ENCODE measurements at places on chromosomes 4 and X. TPM values are rescaled to one million over a fixed set of nuclear protein-coding genes. Genes with fewer than 3 reads are reported as not detected.
A peak's percentile ranks its signal among the peaks of the same experiment; 100 is the strongest.

The LAMP2 gene
- total RNA-seq, result 67.0 TPM

The IL2RG gene
- 1.5 TPM for total RNA-seq

The IL9R gene
- 0.23 TPM for total RNA-seq

The TKTL1 gene
- not detected for total RNA-seq

The SCD5 gene
- 3.5 TPM for total RNA-seq

The TEX13B gene
- not detected for total RNA-seq

The ZFX gene
- total RNA-seq, result 72.3 TPM

- H3K27ac ChIP-seq, result no peak overlapping the region
- DNase-seq, result no peak
- H3K27me3 ChIP-seq, result no peaks in the 10 kb centered on the region
- no peaks in the 10 kb centered on the region for H3K4me1 ChIP-seq
- H3K4me3 ChIP-seq, result no peak overlapping the region
These were observed 22.0 kb upstream of the PHKA2 start for GRCh38 chrX:19005909-19006308.

- DNase-seq, result no peak
- no peak overlapping the region for H3K27ac ChIP-seq
- H3K4me1 ChIP-seq, result peaks cover 6% of the 10 kb centered on the region
- H3K36me3 ChIP-seq, result no peaks in the 10 kb centered on the region
- no peaks in the 10 kb centered on the region for H3K27me3 ChIP-seq
- no peak overlapping the region for H3K4me3 ChIP-seq
These were observed 439.1 kb downstream of the TLL1 start for GRCh38 chr4:166312166-166312565.

- H3K36me3 ChIP-seq, result no peaks in the 10 kb centered on the region
- H3K27ac ChIP-seq, result no peak overlapping the region
- no peak for DNase-seq
- peaks cover 7% of the 10 kb centered on the region for H3K4me1 ChIP-seq
These were observed 170.9 kb upstream of the KLF3 start for GRCh38 chr4:38493066-38493465.

DNA sequence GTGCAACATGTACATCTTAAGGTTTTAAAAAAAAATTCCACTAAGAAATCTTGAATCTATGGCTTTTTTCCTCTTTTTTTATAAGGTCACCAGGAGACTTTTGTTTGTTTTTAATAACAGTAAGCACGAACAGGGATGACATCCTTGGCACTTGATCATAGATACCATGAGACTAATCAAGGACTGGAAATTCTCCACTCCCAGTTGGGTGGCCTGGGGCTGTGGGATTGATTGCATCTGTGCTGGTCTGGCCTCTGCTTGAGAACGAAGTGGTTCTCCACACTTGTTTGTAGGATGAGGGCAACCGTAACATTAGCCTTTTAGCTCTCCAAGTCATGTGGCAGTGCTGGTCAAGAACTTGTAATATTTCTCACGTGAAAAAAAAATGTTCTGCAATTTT, 35.4 kb downstream of the SNX25 start:
- H3K4me1 ChIP-seq, result peaks cover 15% of the 10 kb centered on the region
- H3K27me3 ChIP-seq, result no peaks in the 10 kb centered on the region
- H3K36me3 ChIP-seq, result peaks cover 6% of the 10 kb centered on the region
- H3K27ac ChIP-seq, result no peak overlapping the region

GRCh38 chr4:1008840-1009541, 2.4 kb upstream of the FGFRL1 start:
- H3K4me1 ChIP-seq, result peaks cover 11% of the 10 kb centered on the region
- H3K27me3 ChIP-seq, result peaks cover 29% of the 10 kb centered on the region
- no peak overlapping the region for H3K27ac ChIP-seq
- H3K4me3 ChIP-seq, result peak overlapping the region; percentile 45

DNA sequence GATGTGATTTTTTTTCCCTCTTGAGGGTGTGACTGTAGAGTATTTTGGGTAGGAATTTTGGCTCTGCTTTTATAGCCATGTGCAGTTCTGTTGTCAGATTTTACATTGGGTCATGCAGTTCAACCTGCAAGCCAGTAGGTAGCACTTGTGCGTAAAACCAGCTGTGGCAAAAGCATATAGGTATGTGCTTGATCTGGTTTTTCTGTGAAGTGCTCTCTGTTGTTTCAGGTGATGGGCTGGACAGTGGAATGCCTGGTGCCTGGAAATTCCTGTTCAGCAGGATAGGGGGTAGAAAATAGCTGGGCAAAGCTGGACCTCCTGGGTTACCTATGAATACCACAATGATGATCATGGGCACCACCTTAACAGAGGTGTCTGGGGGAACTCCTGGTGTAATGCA, 584.2 kb upstream of the PCDH10 start:
- H3K36me3 ChIP-seq, result no peaks in the 10 kb centered on the region
- H3K27me3 ChIP-seq, result no peaks in the 10 kb centered on the region
- no peak for DNase-seq
- H3K27ac ChIP-seq, result no peak overlapping the region
- no peak overlapping the region for H3K4me3 ChIP-seq

GRCh38 chr4:68987007-68987406, 35.4 kb upstream of the UGT2A3 start:
- no peaks in the 10 kb centered on the region for H3K4me1 ChIP-seq
- no peaks in the 10 kb centered on the region for H3K36me3 ChIP-seq
- H3K27ac ChIP-seq, result no peak overlapping the region
- DNase-seq, result no peak
- no peaks in the 10 kb centered on the region for H3K27me3 ChIP-seq

GRCh38 chr4:40461879-40462278, 126.7 kb downstream of the CHRNA9 start:
- H3K36me3 ChIP-seq, result no peaks in the 10 kb centered on the region
- H3K4me1 ChIP-seq, result no peaks in the 10 kb centered on the region
- H3K4me3 ChIP-seq, result no peak overlapping the region
- H3K27me3 ChIP-seq, result no peaks in the 10 kb centered on the region

DNA sequence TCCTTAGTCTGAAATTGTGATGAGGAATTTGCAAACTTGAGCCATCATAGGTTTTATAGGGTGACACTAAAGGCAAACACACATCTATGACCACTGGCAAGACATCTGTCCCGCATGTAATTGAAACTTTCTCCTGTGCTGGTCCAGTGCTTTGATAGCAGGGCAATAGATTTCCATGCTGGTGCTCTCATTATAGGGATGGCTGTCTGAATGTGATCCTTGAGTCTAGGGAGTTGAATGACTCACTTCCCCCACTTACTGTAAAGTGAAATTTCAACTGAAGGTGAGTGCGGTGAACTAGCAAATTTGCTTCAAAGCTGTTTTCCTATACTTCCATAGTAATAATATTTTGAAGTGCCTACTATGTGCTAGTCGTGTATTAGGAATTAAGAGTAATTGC, 1630.0 kb downstream of the STIM2 start:
- no peak overlapping the region for H3K27ac ChIP-seq
- H3K4me1 ChIP-seq, result no peaks in the 10 kb centered on the region
- no peaks in the 10 kb centered on the region for H3K36me3 ChIP-seq
- DNase-seq, result no peak
- no peak overlapping the region for H3K4me3 ChIP-seq

DNA sequence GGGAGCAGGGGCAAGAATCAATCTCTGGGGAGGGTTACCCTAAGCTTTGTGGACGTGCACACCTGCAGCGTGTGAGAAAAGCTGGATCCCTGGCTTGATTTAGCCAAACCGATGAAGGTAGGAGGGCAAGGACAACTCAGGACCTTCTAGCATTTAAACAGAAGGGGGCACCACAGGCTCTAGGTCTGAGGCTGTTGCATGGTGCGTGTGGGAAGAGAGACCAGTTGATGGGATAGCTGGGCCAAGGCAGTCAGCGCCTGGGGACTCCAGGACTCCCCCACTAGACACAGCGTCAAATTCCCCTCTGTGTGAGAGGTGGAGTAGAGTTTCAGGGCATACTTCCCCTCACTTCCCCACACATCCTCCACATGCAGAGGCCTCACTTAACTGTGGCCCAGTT, 4.3 kb downstream of the GABRQ start:
- no peaks in the 10 kb centered on the region for H3K36me3 ChIP-seq
- no peak overlapping the region for H3K27ac ChIP-seq
- H3K27me3 ChIP-seq, result no peaks in the 10 kb centered on the region
- H3K4me1 ChIP-seq, result no peaks in the 10 kb centered on the region
- H3K4me3 ChIP-seq, result no peak overlapping the region

DNA sequence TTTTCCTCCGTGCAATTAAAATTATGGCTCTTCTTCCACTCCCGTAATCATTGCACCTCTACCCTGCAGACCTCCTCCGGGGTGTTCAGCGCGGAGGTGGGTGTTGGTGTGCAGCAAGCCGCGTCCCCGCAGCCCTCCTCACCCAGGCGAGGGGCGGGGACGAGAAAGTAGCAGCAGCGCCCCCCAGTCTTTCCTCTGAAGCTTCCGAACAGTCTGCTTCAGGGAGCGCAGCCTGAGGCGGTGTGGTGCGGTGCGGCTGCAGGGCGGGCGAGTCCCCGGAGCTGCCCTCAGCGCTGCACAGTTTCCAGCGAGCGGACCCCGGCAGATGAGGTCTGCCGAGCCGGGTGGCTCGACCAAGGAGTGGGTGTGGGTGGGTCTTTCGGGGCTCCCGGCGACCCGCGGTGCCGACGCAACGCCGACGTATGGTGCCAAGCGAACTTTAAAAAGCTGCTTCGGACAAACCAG, at the start of gene FRAS1:
Gene FRAS1 (plus strand): TSS at position 189 of the 465 bp plus-strand sequence. CDS start 687 bp downstream, outside the sequence.
- H3K4me1 ChIP-seq, result peaks cover 11% of the 10 kb centered on the region
- peak within 1 kb of the TSS; percentile 59 for H3K27ac ChIP-seq
- DNase-seq, result no peak
- H3K27me3 ChIP-seq, result no peaks in the 10 kb centered on the region

GRCh38 chrX:57900975-57901374, 9.3 kb downstream of the ZXDA start:
- H3K4me1 ChIP-seq, result peaks cover under 1% of the 10 kb centered on the region
- DNase-seq, result peak; percentile 32
- peaks cover 13% of the 10 kb centered on the region for H3K27me3 ChIP-seq
- no peaks in the 10 kb centered on the region for H3K36me3 ChIP-seq
- no peak overlapping the region for H3K27ac ChIP-seq

- no peak for DNase-seq
- no peak overlapping the region for H3K27ac ChIP-seq
- H3K4me1 ChIP-seq, result no peaks in the 10 kb centered on the region
- H3K36me3 ChIP-seq, result no peaks in the 10 kb centered on the region
- no peaks in the 10 kb centered on the region for H3K27me3 ChIP-seq
These were observed 322.0 kb upstream of the LCORL start for GRCh38 chr4:18343581-18343980.

DNA sequence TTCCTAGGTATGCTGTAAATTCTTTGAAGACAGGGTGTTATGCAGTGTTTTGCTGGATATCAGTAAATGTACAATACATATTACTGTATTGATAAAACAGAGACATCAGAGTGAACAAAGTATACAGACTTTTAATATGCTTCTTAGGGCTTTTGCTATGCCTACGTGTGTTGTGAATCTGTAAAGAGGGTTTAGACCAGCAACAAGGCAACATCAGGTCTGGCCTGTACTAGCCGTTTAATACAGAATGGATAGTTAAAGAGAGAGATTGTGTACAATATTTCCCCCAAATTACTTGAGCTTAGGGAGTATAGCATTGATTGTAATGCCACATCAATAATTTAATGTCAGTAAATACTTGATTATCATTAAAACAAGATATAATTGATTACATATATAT, 75.2 kb downstream of the PAQR3 start:
- peaks cover 6% of the 10 kb centered on the region for H3K4me1 ChIP-seq
- H3K4me3 ChIP-seq, result no peak overlapping the region
- H3K27ac ChIP-seq, result no peak overlapping the region
- peaks cover 49% of the 10 kb centered on the region for H3K36me3 ChIP-seq

GRCh38 chrX:13078739-13079444, 34.5 kb upstream of the FAM9C start:
- no peaks in the 10 kb centered on the region for H3K4me1 ChIP-seq
- no peaks in the 10 kb centered on the region for H3K36me3 ChIP-seq
- no peak overlapping the region for H3K27ac ChIP-seq
- H3K4me3 ChIP-seq, result no peak overlapping the region
- no peak for DNase-seq

Data from MCF 10A (cell line).